ENCODE measurements at places on chromosomes 7 and 10. TPM values are rescaled to one million over a fixed set of nuclear protein-coding genes. Genes with fewer than 3 reads are reported as not detected.

Gene RBP3
- total RNA-seq, result not detected

Gene MYL10
- total RNA-seq, result not detected

DNA sequence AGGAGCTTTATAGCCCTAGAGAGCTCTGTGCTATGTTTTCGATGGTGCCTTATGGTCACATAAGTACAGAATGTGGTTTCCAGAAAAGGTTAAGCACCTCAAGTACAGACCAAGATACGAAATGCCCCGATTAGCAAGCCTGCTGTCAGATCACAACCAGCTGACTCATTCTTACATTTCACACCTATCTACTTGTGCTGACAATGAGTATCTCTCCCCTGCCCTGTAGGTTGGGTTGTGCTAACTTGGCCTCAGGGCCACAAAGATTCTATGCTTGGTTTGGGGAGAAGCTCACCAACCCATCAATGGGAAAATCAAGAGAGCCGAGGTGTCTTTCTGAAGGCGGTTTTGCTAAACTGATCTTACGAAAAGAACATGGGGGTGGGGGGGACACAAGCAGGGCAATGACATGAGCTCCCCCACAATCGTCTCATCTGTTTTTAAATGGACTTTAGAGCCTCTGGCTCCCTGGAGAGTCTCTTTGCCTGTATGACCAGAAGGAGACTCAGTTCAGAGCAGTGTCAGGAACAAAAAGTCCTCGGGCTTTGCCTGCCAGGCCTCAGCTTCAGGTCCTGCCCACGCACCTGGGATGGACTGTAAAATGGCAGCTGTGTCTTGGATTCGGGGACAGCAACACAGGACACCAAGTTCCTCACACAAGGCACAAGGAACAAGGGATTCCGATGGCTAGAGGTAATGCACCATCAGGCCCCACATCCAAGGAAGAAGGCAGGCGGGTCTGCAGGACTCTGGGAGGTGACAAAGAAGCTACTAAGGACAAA lies 55.1 kb downstream of the FAM53B start:
- peak; percentile 16 for DNase-seq

DNA sequence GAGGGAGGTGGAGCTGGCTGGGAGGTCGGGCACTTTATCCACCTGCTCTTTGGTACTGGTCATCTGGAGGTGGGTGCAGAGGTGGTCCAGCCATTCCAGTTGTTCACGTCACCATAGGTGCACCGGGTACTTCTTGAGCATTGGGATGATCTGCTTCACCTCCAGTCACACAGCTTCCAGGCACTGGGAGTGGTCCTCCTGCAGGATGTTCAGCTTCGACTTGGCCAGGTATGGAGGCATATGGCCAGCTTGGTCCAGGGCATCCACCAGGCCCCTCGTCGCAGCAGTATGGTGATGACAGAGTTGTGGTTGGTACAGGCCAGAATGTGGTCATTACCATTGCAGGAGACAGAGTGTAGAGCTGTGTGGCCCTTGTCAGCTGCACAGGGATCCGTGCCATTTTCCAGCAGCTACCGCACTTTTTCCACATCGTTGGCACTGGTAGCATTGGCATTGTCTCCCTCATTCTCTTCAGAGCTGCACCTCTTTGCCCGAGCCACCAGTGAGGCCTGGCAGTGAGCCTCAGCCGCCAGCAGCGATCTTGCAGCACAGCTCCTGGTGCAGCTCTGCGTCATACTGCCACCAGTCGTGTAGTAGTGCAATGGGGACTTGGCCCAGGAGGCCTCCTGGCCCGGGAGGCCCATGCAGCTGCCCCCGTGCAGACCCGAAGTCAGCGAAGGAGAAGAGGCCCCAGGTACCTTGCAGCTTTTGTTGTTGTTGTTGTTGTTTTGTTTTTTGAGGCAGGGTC lies 150.9 kb downstream of the ZNF22 start:
- no peak for DNase-seq

DNA sequence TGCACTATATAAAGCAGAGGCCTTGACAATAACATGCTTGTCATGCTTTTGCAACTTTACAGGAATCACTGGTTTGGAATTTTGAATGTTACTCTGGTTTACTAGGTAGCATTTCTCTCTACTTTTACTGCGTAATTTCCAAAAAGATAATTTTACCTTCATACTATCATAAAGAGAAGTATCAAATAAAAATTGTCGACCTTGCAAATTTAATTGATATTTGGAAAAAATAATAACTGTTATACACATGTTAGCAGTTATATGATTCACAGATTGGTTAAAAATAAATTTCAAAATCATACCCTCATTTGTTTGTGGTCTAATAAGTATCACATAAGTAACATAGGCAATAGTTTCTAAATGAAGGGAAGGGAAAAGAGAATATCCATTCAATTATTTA lies 228.5 kb upstream of the CACNA2D1 start:
- no peak for DNase-seq

- no peak for DNase-seq
These were observed 23.5 kb upstream of the BPGM start for GRCh38 chr7:134623193-134623592.

DNA sequence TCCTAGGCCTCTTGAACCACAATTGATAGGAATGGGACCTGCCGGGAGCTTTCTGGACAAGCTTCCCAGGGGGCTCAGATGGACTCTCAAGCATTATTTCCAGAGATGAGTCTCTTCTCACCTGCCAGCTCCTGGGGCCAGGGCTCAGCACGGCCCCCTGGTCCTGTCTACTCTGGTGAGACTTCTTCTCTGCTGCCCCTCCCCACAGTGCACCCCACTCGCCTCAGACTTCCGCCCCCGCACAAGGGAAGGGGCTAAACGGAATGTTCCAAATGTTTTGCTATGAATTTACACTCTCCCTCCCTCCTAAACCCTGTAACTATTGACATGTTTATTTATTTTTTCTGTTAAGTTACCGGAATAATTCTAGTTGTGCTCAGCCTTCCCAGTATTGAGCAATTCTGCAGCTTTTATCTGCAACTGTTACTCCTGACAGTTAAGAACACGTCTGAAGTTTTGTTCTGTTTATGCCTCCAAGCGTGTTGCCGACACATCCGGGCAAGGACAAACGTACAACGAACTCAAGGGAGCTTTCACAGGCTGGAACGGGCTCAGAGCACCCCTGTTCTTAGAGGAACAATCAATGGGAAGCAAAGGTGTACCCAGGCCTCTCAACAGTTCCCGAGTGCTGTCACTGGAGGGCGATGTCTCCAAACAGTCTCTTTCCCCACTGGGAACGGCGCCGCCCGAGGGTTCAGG lies 55.2 kb downstream of the FHIP2A start:
- DNase-seq, result peak; percentile 72

DNA sequence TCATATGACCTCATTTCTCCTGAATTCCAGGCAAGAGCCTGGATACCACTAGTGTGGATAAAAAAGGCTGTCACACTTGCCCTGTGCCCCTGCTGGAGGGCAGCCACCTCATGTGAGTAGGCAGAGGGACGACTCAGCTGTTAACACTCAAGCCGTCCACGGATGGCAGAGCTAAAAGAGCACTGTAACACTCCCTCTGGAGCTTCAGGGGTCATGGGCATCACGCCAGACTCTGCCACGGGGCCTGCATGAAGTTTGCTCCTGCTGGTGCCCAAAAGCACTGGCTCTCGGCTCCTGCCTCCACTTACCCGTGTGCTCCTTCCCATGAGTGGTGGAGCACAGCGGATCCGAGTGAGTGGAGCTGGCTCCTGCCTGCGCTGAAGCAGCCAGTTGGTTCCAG lies 919.8 kb upstream of the C7orf33 start:
- DNase-seq, result no peak

DNA sequence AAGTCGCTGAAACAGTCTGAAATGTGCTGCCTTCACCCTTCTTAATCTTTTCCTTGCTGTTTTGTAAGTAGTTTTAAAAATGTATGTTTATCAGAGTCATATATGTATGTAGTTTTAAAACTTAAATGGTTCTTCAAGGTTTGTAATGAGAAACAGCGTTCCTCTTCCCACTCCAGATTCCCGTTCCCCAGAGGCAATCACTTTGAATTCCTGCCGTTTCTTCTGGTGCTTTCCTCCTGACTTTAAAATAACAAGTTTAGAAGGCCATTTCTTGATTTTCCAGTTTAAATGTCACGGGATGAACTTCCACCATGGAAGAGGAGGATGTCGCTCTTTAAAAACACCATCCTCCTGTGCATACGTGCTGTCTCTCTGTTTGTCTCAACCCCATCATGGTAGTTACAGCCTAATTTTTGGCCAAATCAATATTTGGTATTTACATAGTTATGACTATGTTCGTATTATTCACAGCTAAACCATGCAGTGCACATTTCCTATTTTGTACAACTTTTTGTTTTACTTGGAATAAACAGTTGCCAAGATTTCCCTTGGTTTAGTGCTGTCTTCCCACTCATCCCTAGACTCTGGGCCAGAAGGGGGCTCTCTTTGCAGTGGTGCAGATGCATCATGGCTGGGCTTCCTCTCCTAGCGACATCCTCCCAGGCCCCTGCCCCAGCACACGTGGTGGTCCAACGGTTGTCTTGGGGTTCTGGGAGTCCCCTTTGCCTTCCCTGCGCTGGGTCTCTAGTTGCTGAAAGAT lies 151.4 kb downstream of the PTPN20 start:
- no peak for DNase-seq

All from left ventricle myocardium superior (tissue), 1 donor.